Occipital lobe (tissue), 3 donors: ENCODE measurements at places on chromosomes 6 and 20. TPM values are rescaled to one million over a fixed set of nuclear protein-coding genes. Genes with fewer than 3 reads are reported as not detected.

The HLA-DMB gene
- total RNA-seq, result 2.0 TPM

The SEL1L2 gene
- total RNA-seq, result 0.62 TPM

The ISM1 gene
- 1.6 TPM for total RNA-seq

The NRSN1 gene
- total RNA-seq, result 27.9 TPM

The GSTA3 gene
- total RNA-seq, result not detected

The GINM1 gene
- total RNA-seq, result 28.4 TPM

The OXT gene
- total RNA-seq, result not detected

The TCP11 gene
- total RNA-seq, result 0.31 TPM

The SCGN gene
- total RNA-seq, result 14.3 TPM

The EDN3 gene
- total RNA-seq, result 1.7 TPM

The SLC4A11 gene
- total RNA-seq, result not detected

The OTOR gene
- total RNA-seq, result 0.47 TPM

The FAM162B gene
- 2.8 TPM for total RNA-seq

The FGD2 gene
- total RNA-seq, result 2.0 TPM

The CRYBG1 gene
- 0.31 TPM for total RNA-seq

The VSX1 gene
- not detected for total RNA-seq

The STMND1 gene
- not detected for total RNA-seq

The RFX6 gene
- not detected for total RNA-seq

The MYB gene
- total RNA-seq, result 1.7 TPM

The FAM135A gene
- 161 TPM for total RNA-seq

The FLRT3 gene
- 27.5 TPM for total RNA-seq

The CDH22 gene
- 0.31 TPM for total RNA-seq

The CCN2 gene
- total RNA-seq, result 6.9 TPM

The DAAM2 gene
- 14.0 TPM for total RNA-seq

The C6orf141 gene
- total RNA-seq, result 1.2 TPM

The POU5F1 gene
- total RNA-seq, result not detected

The MAP3K5 gene
- total RNA-seq, result 9.8 TPM

The CNKSR3 gene
- total RNA-seq, result 3.0 TPM

The TTLL9 gene
- 1.7 TPM for total RNA-seq

The RPP40 gene
- total RNA-seq, result 14.0 TPM

The DZANK1 gene
- 4.2 TPM for total RNA-seq

The TPBG gene
- 2.2 TPM for total RNA-seq

The KCNK16 gene
- total RNA-seq, result not detected

The SYNDIG1 gene
- total RNA-seq, result 32.6 TPM
